ENCODE measurements at places on chromosomes 5 and 9. TPM values are rescaled to one million over a fixed set of nuclear protein-coding genes. Genes with fewer than 3 reads are reported as not detected.

DNA sequence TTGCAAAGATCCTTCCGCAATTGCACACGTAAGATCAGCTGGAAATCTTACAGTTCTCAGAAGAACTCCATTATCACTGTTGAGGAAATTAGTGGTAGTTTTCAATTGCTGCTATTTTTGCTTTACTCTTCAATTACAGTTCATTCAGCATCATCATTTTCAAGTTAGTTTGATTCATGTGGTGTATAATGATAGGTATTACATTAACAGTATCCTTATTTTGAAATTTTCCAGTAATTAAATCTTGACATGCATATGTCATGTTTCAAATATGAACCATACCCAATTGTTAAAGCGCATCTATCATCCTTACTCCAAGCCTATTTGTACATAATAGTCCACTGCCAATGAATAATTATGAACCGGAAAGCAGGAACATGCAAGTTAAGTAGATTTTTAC lies 60.3 kb downstream of the NR6A1 start:
- no peaks in the 10 kb centered on the region for H3K27me3 ChIP-seq
- peaks cover 17% of the 10 kb centered on the region for H3K4me1 ChIP-seq
- no peak overlapping the region for H3K27ac ChIP-seq
- DNase-seq: no peak
- H3K4me3 ChIP-seq: no peak overlapping the region
- H3K36me3 ChIP-seq: no peaks in the 10 kb centered on the region

DNA sequence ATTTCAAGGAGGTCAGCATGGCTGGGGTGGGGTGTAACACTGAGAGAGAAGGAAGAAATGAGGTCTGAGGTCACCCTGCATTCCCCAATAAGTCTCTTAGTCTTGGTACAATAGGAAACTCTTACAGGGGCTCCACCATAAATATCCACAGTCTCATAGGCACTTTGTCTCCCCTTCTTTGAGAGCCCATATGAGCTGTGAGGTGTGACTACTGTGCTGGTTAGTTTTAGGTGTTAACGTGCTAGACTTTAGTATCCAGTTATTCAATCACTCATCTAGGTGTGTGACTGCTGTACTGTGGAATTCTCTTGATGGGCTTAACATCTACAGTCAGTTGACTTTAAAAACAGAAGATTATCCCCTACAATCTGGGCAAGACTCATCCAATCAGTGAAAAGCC lies 378.1 kb upstream of the RFX3 start:
- no peak for DNase-seq
- no peak overlapping the region for H3K27ac ChIP-seq
- no peaks in the 10 kb centered on the region for H3K4me1 ChIP-seq
- H3K36me3 ChIP-seq: no peaks in the 10 kb centered on the region
- H3K27me3 ChIP-seq: no peaks in the 10 kb centered on the region

SV2C gene
- 0.20 TPM for total RNA-seq

DNA sequence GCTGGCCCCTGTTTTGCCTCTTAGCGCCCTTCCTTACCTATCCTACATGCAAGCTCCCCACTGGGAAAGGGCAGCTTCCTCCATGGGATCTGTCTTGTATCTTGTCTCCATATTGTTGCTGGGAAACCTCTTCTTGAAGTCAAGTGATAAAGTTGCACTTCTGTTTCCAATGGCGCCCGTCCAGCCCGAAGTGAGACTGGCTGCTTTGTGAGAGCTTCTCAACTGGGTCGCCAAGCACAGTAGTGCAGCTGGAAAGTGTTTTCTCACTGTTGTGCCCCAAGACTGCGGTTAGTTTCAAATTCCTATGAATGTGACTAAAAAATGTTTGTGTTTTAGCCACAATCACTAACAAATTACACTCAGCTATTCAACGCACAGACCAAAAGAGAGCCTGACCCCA lies 506.6 kb upstream of the MPDZ start:
- DNase-seq: no peak
- no peaks in the 10 kb centered on the region for H3K27me3 ChIP-seq
- H3K4me3 ChIP-seq: no peak overlapping the region
- peaks cover 4% of the 10 kb centered on the region for H3K4me1 ChIP-seq
- no peak overlapping the region for H3K27ac ChIP-seq

PCDHA3 gene
- total RNA-seq: not detected

LECT2 gene
- total RNA-seq: not detected

DNA sequence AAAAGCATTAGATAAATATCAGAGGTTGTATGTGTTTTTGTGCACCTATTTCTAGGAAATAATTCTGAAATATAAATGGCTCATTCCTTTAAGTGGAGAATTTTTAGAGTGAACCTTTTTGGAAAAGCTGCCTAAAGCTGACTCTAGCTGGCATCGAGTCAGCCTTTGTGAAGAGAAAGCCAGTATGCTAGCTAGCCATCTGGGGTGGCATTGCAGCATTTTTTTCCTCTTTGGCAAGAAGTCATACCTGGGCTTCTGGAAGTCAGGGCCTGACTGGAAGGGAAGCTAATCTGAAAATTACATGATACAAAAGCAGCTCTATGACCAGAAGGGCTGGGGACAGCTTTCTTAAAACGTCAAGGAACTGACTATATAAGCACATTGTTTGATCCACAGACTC lies 19.7 kb downstream of the ANP32B start:
- DNase-seq: no peak
- no peaks in the 10 kb centered on the region for H3K27me3 ChIP-seq
- peaks cover 33% of the 10 kb centered on the region for H3K36me3 ChIP-seq
- H3K4me1 ChIP-seq: no peaks in the 10 kb centered on the region
- H3K4me3 ChIP-seq: no peak overlapping the region

- H3K4me3 ChIP-seq: no peak overlapping the region
- H3K27me3 ChIP-seq: no peaks in the 10 kb centered on the region
- no peaks in the 10 kb centered on the region for H3K4me1 ChIP-seq
- no peak overlapping the region for H3K27ac ChIP-seq
Measured at GRCh38 chr9:77764894-77765780, 117.0 kb upstream of the GNA14 start.

GRM6 gene
- not detected for total RNA-seq

DNA sequence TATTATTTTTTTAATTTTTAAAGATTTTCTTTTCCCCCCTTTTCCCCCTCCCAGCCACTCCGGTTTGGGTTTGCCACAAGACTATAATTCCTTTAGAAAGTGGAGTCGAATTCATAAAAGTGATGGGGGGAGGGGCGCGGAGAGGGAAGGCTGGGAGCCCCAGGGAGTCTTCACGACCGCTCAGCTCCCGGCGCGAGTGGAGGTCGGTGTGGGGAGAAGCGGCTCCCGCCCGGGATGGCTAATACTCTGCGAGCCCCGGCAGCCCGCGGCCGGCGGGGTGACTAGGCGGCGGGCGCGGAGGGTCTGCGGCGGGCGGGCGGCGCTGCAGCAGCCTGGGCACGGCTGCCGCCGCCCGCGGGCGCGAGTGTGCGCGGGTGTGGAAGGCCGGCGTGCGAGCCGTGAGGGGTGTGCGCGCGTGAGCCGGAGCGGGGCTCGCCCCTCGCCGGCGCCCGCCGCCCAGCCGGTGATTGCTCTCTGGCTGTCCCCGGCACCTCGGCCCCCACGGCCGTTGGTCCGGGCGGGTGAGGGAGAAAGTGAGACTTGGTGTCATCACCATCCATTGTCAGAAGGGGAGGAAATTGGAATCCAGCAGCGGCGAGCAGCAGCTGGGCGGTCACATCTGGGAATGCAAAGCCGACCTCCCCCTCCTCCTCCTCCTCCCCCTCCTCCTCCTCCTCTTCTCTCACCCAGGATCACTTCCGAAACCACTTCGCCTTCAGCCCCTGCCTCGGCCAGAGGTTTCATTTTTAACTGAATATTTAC lies at the start of gene PARP8:
Gene PARP8 (plus strand): TSS at position 377 of the 762 bp plus-strand sequence. CDS start 459 bp downstream, outside the sequence.
- H3K36me3 ChIP-seq: no peaks in the 10 kb centered on the region
- H3K4me1 ChIP-seq: peaks cover 5% of the 10 kb centered on the region
- peak within 1 kb of the TSS; percentile 85 for H3K4me3 ChIP-seq
- H3K27ac ChIP-seq: peak within 1 kb of the TSS; percentile 90

AQP3 gene
- 7.1 TPM for total RNA-seq

GRCh38 chr9:11551106-11551505 lies 938.3 kb upstream of the PTPRD start:
- no peaks in the 10 kb centered on the region for H3K4me1 ChIP-seq
- no peak overlapping the region for H3K27ac ChIP-seq
- no peak overlapping the region for H3K4me3 ChIP-seq
- DNase-seq: no peak

GRCh38 chr5:67773411-67774266 lies 441.9 kb upstream of the PIK3R1 start:
- H3K4me1 ChIP-seq: no peaks in the 10 kb centered on the region
- H3K27ac ChIP-seq: peak overlapping the region; percentile 44
- H3K27me3 ChIP-seq: no peaks in the 10 kb centered on the region
- H3K4me3 ChIP-seq: no peak overlapping the region
- no peaks in the 10 kb centered on the region for H3K36me3 ChIP-seq

DNA sequence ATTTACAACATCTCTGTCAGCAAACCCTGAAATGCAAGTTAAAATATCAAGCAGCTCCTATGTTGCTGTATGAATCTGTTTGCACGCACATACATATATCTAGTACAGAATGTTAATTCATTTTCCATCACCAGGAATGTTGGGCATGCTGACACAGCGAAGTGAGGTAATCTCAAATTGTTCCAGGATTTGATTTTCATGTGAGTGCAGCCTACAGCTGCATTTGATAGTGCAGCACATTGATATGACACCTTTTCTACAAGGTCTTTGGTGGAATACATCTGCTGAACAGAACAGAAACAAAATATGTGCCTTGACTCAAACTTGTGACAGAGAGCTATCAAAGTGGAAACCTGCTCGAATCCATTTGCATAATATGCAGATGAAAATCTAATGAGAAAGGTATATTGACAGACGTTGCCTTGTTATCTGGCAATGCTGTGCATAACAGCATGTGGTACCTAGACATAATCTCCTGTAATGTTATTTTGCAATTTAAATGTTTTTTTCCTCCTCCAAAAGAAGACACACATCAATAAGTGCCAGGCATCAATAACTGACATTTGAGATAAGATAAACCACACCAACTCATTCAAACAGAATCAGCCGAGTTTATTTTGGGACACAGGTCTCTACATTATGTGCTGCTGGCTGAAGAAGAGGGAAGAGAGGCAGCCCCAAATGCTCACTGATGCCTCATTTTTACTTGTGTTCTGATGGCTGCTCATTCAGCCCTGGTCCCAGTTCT lies 512.2 kb downstream of the ZNF608 start:
- no peaks in the 10 kb centered on the region for H3K27me3 ChIP-seq
- no peaks in the 10 kb centered on the region for H3K36me3 ChIP-seq
- peaks cover 8% of the 10 kb centered on the region for H3K4me1 ChIP-seq

PWWP2A gene
- 43.8 TPM for total RNA-seq

- no peak overlapping the region for H3K27ac ChIP-seq
Measured at GRCh38 chr5:160672521-160672920, 179.5 kb downstream of the ATP10B start.

ALDH1A1 gene
- 346 TPM for total RNA-seq

PDE8B gene
- total RNA-seq: 1.7 TPM

GRCh38 chr9:89530726-89531125 lies 32.8 kb upstream of the SEMA4D start:
- H3K4me3 ChIP-seq: no peak overlapping the region
- DNase-seq: no peak
- H3K4me1 ChIP-seq: no peaks in the 10 kb centered on the region
- H3K27ac ChIP-seq: no peak overlapping the region
- H3K27me3 ChIP-seq: no peaks in the 10 kb centered on the region

FIBCD1 gene
- total RNA-seq: 1.6 TPM

CER1 gene
- total RNA-seq: not detected

GRCh38 chr5:10604975-10605374 lies 41.1 kb downstream of the ANKRD33B start:
- no peak for DNase-seq
- H3K4me1 ChIP-seq: no peaks in the 10 kb centered on the region
- no peak overlapping the region for H3K27ac ChIP-seq
- H3K27me3 ChIP-seq: no peaks in the 10 kb centered on the region
- no peak overlapping the region for H3K4me3 ChIP-seq

GRCh38 chr9:121455527-121456239 lies 44.0 kb downstream of the GGTA1 start:
- DNase-seq: no peak
- H3K36me3 ChIP-seq: no peaks in the 10 kb centered on the region
- no peaks in the 10 kb centered on the region for H3K4me1 ChIP-seq
- H3K27me3 ChIP-seq: peaks cover 17% of the 10 kb centered on the region
